ENCODE measurements at places on chromosomes 7 and 10.
A peak's percentile ranks its signal among the peaks of the same experiment; 100 is the strongest.

DNA sequence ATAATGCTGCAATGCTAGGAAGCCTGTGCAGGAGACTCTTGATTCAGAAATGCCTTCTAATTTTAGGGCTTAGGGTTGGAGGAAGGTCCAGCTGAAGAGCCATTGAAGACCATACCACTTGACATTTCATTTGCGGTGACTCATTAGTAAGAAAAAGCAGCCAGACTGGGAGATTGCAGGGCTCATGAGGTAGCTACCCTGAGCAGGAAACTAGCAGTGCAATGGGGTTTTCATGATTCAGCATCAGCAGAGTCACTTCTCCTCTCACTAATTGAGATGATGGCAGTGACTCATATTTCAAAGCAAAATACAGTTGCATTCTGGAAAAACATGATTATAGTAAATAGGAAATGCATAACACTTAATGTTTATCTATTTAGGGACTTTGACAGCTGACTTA, 434.1 kb downstream of the DNAJB9 start:
- DNase-seq = no peak

- DNase-seq = no peak
Measured at GRCh38 chr10:24449321-24449740, 240.4 kb downstream of the KIAA1217 start.

DNA sequence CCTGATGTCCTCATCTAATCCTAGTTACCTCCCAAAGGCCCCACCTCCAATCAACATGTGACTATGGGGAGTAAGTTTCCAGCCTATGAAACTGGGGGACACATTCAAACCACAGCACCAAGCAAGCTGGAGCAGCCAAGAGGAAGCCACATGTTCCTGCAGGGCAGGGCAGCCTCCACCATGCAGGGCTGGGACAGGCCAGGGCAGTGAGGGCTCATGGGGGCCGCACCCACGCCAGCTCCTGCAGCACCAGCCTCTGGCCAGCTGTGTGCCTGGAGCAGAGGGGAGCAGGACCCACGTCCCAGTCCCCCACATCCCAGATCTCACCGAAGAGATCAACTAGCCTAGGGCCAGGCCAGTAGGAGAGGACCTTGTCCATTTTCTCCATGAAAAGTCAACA, 85.9 kb upstream of the INSIG1 start:
- DNase-seq = no peak

- no peak for DNase-seq
Measured at GRCh38 chr10:111392159-111392558, 315.3 kb downstream of the ADRA2A start.

GRCh38 chr7:30935569-30935877, 23.9 kb downstream of the AQP1 start:
- no peak for DNase-seq

GRCh38 chr7:132206594-132206993, 369.7 kb downstream of the PLXNA4 start:
- no peak for DNase-seq

DNA sequence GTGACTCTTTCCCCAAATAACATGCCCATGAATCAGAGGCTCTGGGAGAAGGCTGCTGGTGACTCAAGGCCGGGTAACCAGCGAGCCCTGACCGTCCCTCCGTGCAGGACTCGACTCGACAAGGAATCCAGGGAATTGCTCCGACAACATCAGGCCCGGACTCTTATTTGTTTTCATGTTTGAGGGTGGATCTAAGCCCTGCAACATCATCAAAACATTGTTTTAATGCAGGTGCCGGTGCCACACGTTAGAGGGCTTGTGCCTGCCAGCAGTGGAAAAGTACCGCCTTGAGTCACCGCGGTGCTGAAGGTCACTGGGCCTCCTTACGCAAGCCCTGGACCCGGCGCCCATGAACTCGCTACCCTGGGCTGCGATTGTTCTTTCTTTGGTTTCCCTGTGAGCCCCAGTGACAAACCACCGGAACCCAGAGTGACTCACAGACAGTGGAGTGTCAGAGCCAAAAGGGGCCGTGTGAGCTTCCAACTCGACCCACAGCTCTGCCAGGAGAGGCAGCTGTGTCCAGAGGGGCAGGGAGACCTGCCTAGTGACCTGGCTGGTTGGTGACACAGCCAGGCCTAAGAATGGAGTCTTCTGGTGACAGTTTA, 139.4 kb upstream of the SHH start:
- DNase-seq = no peak

DNA sequence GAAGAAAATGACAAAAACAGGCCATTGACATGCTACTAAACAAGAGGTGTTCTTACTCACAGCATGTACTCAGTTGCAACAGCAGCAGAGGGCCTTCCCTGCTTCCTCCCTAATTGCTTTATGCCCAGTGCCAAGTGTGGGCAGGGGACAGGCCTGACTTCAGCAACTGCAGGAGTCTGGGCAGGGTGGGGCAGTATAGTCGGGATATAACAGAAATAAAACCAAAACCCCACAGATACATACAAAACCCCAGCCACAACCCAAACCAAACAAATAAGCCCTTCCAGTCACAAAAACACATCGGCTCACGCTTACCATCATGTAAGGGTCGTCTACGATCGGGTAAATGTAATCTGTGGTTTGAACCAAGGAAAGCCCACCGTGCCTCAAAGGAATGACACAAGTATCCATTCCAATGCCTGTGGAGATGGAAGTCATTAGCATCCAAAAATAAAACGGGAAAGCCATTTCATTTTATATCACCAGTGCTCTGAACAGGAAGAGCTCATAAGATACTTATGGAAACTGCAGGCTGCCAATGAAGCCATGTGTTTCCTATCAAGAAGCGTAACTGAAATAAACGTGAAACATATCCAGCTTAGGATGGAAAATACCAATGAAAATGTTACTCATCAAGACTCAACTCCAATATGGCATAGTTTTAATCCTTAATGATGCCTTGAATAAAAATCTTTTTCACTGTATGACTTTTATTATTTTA, 9.5 kb downstream of the SEPHS1 start:
- no peak for DNase-seq

- DNase-seq = no peak
Measured at GRCh38 chr7:155529346-155529745, 17.0 kb downstream of the CNPY1 start.

GRCh38 chr7:24279512-24279911, 4.5 kb upstream of the NPY start:
- DNase-seq = no peak

DNA sequence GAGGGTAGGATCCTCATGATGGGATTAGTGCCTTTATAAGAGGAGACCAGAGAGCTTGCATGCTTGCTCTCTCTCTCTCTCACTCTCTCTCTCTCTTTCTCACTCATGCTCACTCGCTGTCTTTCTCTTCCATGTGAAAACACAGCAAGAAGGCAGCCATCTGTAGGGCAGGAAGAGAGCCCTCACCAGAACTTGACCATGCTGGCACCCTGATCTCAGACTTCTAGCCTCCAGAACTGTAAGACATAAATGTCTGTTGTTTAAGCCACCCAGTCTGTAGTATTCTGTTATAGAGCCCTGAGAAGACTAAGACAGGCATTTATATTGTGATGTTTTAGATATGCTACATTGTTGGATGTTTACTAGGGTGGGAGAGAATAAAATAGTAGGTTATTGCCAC, 43.4 kb upstream of the MTPN start:
- DNase-seq = no peak

DNA sequence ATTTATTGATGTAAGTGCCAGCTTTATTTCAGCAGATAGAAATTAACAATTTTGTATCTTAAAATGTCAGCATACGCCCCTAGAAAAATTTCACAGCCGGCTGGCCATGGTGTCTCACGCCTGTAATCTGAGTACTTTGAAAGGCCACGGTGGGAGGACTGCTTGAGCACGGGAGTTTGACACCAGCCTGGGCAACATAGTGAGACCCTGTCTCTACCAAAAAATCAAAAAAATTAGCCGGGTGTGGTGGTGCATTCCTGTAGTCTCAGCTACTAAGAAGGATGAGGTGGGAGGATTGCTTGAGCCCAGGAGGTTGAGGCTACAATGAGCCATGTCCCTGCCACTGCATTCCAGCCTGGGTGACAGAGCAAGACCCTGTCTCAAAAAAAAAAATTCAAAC, 14.1 kb downstream of the GTF2I start:
- DNase-seq = no peak

DNA sequence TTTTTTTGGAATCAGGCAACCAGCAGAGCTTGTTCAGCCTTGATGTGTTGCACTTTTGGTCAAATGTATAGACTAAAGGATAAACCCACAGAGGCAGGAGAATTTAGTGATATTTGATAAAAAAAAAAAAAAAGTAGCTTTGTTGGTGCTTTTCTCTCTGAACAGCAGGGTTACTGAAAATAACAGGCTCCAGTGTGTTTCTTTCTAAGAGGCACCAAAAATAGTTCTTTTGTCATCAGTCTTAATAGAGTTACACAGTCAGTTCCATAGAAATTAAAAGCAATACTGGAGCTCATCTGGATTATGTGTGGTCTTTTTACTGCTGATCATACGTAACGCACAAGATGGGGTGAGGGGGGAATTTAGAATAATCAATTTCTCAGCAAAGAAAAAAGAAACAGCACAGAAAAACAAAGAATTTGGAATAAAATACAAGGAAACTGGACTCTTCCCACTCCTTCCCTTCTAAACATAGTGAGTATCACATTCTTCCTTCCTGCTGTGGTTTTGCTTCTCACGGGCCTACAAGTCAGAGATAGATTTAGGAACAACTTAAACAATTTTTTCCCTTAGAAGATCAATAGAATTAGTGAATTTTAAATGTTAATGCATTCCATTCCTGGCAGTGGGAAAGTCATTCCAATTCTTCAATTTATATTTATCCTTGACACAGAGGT, 178.8 kb upstream of the AKR1E2 start:
- no peak for DNase-seq

- peak; percentile 30 for DNase-seq
Measured at GRCh38 chr10:35563261-35563891, 41.8 kb upstream of the GJD4 start.

GRCh38 chr10:104367904-104368303, 14.3 kb downstream of the CFAP58 start:
- no peak for DNase-seq

GRCh38 chr10:27251554-27251953, 11.0 kb upstream of the ACBD5 start:
- DNase-seq = no peak

DNA sequence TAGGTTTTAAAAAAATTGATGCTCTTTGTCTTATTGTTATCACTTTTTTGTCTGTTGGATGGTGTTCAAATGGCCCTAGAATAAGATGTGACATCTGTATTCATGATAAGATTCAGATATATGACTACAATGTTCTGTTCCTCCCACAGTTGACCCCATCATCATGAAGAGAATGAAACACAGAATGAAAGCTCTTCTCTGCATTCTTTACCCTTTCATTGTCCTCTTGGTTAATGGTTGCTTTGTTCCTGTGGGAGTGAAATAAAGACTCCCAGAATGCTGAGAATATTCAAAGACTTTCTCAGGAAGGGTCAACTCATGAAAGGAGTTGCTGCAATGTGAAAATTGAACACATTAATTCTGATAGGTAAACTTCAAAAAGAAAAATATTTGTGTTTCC, 1015.8 kb downstream of the SORCS3 start:
- no peak for DNase-seq

DNA sequence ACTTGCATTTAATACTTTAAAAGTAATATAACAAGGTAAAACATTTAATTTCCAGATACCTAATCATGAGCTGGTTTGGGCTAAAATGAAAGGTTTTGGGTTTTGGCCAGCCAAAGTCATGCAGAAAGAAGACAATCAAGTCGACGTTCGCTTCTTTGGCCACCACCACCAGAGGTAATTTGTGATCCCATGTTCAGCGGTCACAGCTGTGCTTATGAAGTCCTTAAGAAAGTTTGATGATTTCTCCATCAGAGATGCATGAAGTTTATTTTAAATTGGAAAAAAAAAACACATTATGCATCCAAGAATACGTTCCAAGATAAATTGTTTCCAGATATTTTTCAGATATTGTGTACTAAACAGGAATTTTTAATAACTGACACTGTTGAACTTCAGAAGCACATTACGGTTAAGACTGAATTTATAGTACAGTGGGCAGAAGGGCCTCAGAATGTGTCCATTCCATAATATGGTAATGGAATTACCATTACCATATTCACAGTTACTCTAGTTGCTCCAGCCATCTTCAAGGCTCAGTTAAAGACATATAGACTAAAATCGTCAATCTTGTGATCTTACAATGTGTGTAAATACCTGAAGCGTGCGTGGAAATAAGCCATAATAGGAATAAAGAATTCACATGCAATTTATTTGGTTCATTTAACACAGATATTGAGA, 106.8 kb downstream of the ZMYND11 start:
- no peak for DNase-seq

DNA sequence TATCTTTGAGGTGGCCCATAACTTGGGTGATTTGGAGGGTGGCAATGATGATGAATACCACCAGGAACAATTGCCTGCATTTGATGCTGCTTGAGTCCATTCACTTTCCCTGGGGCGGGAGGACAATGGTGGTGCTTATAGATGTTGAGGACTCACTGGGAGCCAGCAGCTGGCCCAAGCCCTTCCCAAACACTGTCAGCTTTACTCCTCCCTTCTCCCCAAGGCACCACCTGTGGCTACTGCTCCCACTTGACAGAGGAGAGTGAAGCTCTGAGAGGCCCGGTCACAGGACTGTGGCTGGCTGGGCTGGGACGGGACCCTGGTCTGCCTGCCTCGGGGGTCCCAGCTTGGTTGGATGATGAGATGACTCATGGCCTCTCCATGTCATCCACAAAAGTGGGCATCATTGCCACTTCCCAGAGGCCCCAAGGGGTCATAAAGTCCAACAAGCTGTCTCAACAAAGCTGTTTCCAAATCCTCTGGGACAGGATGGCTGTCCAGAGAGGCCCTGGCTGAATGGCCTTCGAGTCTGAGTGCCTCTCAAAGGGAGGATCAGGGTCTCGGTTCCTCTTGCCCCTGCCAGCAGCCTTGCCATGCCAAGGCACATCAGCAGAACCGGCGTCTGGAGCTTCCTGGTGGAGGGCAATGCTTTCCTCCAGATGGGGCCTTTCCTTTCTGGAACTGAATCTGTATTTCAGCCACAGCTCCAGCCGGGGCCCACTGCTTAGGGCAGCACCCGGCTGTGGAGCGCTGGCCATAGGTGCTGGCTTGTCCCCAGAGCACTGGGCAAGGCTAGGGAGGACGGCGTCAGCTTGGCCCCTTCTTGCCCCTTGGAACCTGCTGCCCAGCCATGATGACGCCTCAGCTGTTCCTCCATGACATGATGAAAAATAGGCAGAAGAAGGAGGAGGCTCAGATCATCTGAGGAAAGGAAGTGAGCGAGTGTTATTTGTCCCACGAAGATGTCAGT, 47.0 kb upstream of the PLEKHA1 start:
- no peak for DNase-seq

GRCh38 chr10:35769795-35770194, 127.7 kb upstream of the FZD8 start:
- DNase-seq = no peak

GRCh38 chr7:41010967-41011366, 691.9 kb downstream of the INHBA start:
- no peak for DNase-seq

GRCh38 chr10:4068629-4069028, 283.6 kb upstream of the KLF6 start:
- no peak for DNase-seq

Measured in CD4-positive, alpha-beta T cell treated with Interleukin-15 for 1 hour (primary cell).